ENCODE measurements at places on chromosomes 7 and 10.

GRCh38 chr7:85688712-85689111 lies 501.9 kb upstream of the SEMA3D start:
- no peak for DNase-seq

DNA sequence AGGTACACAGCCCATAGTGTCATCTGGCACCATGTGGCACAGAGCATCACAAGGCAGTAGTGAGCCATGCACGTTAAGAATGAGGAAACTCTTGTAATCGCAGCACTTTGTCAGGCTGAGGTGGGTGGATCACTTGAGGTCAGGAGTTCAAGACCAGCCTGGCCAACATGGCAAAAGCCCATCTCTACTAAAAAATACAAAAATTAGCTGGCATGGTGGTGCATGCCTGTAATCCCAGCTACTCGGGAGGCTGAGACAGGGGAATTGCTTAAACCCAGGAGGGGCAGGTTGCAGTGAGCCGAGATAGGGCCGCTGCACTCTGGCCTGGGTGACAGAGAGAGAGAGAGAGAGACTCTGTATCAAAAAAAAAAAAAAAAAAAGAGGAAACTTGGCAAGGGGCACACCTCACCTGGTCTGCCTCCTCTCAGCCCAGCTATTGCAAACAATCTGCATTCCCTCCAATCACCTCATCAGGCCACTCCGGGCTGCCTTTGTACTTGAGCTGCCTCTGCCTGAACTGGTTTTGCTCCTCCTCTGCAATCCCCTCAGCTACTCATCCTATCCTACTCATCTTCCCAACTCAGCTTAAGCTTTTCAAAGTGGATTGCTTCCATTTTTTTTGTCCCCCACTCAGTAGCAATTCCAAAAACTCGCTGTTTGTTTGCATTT lies 46.0 kb upstream of the OPTN start:
- DNase-seq, result peak; percentile 49

GRCh38 chr7:19989906-19990305 lies 216.5 kb upstream of the TMEM196 start:
- DNase-seq, result no peak

- DNase-seq, result no peak
These were observed 212.4 kb downstream of the CCSER2 start for GRCh38 chr10:84540617-84541288.

DNA sequence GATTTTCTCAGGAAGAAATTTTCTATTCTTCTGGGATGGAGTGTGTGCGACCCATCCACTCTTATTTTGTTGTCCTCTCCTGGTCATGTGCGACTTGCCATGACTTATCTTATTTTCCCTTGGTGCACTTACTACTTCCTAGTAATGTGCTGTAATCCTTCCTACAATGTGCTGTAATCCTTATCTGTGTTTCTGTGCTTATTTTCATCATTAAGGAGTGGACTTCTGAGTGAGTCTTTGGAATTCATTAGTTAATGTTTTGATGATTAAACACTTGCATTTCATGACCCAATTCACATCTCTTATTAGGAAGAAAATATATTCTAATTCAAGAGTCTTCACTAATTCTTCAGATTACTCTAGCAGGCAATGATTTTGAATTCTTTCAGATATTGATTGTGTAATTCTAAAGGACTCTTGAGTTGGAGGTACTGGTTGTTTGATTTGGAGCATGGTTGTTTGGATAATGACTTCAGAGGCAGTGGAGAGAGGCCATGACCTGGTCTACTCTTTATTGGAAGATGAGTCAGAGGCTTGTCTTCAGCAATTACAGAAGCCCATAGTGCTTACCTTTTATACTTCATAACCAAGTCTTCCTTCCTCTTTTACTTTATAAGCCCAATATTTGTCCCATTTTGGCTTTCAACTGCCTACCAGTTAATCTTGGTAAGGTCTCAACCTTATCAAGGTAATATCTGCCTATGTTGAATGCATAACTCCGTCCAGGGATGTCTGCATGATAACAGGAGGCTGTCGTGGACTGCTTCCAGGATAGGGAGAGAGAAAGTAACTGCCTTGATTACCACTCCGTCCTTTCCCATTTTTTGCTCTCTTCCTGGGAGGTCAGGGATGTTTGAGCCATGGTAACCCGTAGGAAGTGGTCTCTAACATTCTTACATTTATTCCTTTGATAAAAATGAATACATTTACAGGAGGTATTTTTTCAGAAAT lies 278.3 kb upstream of the SP8 start:
- no peak for DNase-seq

- DNase-seq, result no peak
These were observed 1.7 kb upstream of the TBATA start for GRCh38 chr10:70786799-70787415.

GRCh38 chr10:120644556-120645410 lies 187.8 kb downstream of the PLPP4 start:
- DNase-seq, result no peak

GRCh38 chr7:143049362-143049761 lies 2.8 kb upstream of the OR6V1 start:
- DNase-seq, result no peak

DNA sequence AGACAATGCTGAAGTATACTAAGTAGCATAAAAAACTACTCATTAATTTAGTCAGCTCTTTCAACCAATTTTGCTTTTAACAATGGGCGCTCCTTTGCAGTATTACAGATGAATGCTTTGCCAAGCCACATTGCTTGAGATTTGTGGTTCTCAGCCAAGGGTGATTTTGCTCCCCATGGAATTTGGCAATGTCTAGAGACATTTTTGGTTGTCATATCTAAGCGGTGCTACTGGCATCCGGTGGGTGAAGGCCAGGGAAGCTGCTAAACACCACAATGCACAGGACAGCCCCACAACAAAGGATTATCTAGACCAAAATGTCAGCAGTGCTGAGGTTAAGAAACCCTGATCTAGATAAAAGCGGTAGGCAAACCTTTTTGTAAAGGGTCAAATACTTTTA lies 112.0 kb downstream of the UBE2H start:
- DNase-seq, result no peak

DNA sequence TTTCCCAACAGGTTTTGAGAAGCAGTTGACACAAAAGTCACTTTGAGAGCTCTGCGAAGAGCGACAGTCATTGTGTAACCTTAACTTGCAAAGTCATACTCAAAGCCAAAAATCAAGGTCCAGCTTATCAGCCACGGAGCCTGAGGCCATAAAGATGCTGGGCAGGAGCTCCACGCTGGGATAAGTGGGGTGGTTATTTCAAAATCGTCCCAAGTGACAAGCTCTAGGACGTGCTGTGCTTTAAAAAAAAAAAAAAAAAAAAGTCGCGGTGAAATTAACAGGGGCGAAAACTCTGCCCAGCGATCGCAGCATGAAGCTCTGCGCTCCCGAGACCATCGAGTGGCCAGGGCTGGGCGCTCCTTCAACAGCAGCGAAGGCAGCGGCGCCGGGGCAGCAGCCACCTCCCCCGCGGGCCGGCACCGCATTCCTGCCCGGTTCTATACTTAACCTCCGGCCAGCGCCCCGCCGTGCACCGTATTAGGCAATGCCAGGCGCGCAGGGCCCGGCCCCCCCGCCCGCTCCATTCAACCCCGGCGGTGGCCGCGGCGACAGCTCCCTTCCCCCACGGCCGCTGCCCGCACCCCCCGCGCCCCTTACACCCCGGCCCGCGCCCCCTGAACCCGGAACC lies 657 bp downstream of the HACD1 start:
- no peak for DNase-seq

DNA sequence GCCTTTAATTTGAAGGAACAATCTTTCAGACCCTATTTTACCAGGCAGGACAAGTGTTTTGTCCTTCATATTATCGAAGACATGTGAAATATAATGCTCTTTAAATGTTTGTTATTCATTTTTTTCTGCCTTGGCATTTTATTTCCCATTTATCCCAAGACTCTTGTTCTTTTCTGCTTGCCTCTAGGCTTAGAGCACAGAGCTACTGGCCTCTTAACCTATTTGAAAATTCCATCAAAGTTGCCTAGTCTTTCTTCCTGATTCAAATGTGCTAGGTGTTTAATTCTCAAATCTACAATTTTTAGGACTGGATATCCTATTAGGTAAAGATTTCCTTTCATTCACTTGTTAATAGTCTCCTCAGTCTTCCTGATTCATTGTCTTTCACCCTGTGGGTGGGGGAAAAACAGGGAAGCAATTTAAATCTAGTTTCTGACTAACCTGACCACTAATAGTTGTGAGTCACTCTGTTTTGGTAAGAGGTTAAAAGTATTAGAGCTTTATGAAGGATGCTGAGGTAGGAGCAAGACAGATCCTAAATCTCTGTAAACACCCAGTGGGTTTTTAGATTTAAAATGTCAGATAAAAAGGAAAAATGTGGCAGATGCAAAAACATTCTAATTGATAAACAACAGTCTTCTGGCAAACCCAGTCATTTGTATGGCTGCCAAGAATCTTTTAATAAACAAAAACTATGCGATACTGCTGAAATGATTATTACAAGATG lies 1.5 kb downstream of the LIPK start:
- no peak for DNase-seq

GRCh38 chr7:4338556-4338955 lies 343.5 kb upstream of the FOXK1 start:
- no peak for DNase-seq

DNA sequence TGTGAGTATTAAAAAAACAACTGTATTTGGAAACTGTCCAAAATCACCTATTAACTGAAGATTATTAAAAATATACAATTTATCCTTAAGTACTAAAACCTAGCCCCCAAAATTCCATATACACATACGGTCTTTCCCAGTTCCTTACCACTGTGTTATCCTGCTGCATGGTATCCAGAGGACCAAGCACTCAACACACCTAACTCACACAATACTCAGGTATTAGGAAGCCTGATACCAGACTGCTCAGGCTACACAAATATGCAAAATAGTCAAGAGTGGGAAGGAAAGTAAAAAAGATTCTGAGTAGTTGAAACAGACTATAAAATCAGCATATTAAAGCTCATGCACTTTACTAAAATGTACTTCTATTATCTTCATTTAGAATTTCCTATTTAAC lies 67.2 kb downstream of the EPC1 start:
- DNase-seq, result no peak

GRCh38 chr10:70328018-70328417 lies 44.2 kb upstream of the NPFFR1 start:
- no peak for DNase-seq
